ENCODE measurements at places on chromosomes 12 and 14. TPM values are rescaled to one million over a fixed set of nuclear protein-coding genes. Genes with fewer than 3 reads are reported as not detected.

- no peak for DNase-seq
Measured at GRCh38 chr14:36313898-36314297, 6.5 kb downstream of the MBIP start.

PLA2G1B gene
- not detected for total RNA-seq

- no peak for DNase-seq
Measured at GRCh38 chr12:52146822-52147366, 44.9 kb downstream of the KRT80 start.

- DNase-seq: no peak
Measured at GRCh38 chr12:14315501-14315900, 50.0 kb upstream of the ATF7IP start.

Data from progenitor cell of endocrine pancreas (in vitro differentiated cells).